ENCODE measurements at places on chromosomes 2 and 18. TPM values are rescaled to one million over a fixed set of nuclear protein-coding genes. Genes with fewer than 3 reads are reported as not detected.

DNA sequence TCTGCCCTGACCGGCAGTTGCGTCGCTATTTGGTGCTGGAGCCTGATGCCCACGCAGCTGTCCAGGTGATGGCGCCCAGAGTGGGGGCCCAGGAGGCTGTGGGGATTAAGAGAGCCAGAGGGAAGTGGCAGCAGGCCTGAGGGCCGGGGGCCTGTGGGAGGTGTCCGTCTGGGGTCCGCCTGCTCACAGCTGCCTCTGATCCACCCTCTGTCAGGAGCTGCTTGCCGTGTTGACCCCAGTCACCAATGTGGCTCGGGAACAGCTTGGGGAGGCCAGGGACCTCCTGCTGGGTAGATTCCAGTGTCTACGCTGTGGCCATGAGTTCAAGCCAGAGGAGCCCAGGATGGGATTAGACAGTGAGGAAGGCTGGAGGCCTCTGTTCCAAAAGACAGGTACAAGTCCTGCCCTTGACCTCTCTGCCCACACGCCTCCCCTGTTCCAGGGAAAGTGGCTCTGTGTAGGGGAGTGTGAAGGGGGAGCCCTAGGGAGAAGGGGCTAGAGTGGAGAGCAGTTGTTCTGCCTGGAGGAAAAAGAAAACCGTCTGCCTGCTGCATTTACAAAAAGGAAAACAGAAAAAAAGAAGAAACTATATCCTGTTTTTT lies 11.6 kb downstream of the STK11IP start:
- no peaks in the 10 kb centered on the region for H3K36me3 ChIP-seq
- H3K27ac ChIP-seq: peak overlapping the region; percentile 84
- DNase-seq: no peak

DNA sequence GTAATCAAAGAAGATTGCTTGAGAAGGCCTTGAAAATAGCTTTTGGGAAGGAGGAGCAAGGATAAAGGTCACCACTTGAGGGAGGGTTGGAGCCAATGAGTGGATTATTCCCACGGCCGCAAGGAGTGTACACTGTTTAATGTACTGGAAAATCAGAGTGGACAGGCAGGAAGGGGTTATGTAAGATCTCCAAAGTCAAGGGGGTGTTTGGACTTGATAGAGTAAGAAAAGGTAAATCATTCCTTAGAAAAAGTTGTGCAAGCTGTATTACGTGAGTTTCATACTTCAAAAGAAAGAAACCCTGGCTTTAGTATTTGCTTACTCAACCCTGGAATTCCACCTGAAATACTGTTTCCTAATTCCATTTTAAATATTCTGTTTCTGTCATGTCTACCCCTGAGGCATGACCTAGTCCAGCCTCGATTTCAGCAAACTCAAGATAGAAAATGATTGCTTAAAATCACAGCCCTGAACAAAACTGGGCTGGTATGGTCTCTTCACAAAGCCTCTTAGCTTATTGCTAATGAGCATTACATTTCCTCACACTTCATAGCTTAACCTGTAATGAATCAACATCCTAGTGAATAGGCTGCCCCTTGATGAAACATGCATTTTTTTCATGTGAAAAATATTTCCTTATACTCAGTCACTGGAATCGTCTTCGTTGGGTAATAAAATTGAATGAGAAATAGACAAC lies 1.1 kb downstream of the MREG start:
- peak overlapping the region; percentile 54 for H3K4me3 ChIP-seq
- no peaks in the 10 kb centered on the region for H3K36me3 ChIP-seq
- no peak overlapping the region for H3K27ac ChIP-seq
- H3K4me1 ChIP-seq: no peaks in the 10 kb centered on the region
- no peaks in the 10 kb centered on the region for H3K27me3 ChIP-seq
- DNase-seq: no peak

DNA sequence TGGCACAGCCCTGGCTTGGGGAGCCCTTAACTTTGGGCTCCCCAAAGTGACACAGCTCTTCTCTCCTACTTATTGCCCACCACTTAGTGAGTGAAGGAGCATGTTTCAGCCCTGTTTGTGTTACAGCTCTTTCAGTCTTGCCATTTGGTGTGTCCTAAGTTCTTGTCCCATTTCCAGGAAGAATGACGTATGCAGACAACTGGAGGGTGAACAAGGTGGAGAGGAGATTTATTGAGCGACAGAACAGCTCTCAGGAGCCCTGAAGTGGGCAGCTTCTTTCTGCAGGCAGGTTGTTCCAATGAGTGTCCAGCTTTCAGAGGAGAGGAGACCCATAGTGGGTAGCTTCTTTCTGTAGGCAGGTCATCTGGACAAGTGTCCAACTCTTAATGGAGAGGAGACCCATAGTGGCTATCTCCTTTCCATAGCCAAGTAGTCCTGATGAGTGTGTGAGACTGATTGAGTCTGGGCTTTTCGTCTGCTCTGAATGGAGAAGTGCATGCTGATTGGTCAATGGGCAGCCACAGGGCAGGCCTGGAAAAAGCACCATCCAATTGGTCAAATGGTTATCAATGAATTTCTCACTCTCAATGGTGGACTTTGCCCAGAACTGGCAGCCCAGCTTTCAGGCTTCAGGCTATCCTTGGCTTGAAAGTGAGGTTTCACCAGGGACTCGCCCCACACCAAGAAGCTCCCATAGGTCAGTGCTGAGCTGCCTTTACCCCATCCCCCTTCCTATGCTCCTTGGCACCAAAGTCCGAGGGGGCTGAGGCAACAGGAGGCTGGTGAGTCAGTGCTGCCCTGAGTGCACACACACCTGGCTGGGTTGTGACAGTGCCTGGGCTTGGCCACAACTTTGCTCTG lies 688.2 kb downstream of the NYAP2 start:
- no peak overlapping the region for H3K27ac ChIP-seq
- no peaks in the 10 kb centered on the region for H3K36me3 ChIP-seq
- H3K27me3 ChIP-seq: no peaks in the 10 kb centered on the region
- no peaks in the 10 kb centered on the region for H3K4me1 ChIP-seq
- H3K4me3 ChIP-seq: no peak overlapping the region

GRCh38 chr2:134897932-134898331 lies 20.7 kb upstream of the CCNT2 start:
- no peak overlapping the region for H3K4me3 ChIP-seq
- H3K27me3 ChIP-seq: no peaks in the 10 kb centered on the region
- no peak overlapping the region for H3K27ac ChIP-seq
- DNase-seq: no peak
- no peaks in the 10 kb centered on the region for H3K36me3 ChIP-seq

DNA sequence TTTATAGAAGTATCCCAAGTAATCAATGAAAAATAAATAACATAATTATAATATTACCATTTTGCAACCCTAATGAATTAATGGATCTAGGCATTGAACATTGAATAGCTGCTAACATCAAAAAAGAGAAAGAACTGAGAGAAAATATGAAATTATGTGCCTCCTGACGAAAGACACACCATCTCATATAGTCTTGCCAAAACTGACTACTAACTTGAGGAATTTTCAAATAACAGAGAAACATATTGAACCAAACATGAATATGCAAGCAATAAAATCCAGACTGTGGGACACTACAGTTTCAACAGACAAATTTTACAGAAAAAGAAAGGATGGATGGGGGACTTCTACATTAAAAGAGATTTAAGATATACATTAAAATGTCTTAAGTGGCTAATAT lies 165.7 kb downstream of the WDPCP start:
- no peaks in the 10 kb centered on the region for H3K36me3 ChIP-seq
- no peak overlapping the region for H3K4me3 ChIP-seq
- DNase-seq: no peak
- H3K27me3 ChIP-seq: no peaks in the 10 kb centered on the region
- no peak overlapping the region for H3K27ac ChIP-seq
- no peaks in the 10 kb centered on the region for H3K4me1 ChIP-seq

DNA sequence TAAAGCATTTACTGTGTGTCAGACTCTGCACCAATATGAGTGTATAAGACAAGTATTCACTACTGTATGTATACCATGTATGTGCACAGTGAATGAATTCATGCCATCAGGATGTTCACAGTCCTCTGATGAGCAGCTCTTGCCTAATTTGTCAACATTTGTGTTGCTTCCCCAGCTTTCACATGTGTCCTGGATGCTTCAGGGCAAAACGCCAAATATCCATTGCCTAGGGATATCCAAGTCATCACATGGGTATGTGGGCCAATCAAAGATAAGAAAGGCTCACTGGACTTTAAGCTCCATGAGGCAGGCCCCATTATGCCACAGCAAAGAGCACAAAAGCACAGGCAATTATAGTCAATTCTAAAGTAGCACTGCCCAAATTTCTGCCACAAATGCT lies 134.2 kb upstream of the CHAC2 start:
- no peaks in the 10 kb centered on the region for H3K36me3 ChIP-seq
- H3K27ac ChIP-seq: no peak overlapping the region
- no peak overlapping the region for H3K4me3 ChIP-seq
- H3K27me3 ChIP-seq: no peaks in the 10 kb centered on the region

SNTG2 gene
- 18.2 TPM for total RNA-seq
